ENCODE measurements at places on chromosomes 5 and 9. TPM values are rescaled to one million over a fixed set of nuclear protein-coding genes. Genes with fewer than 3 reads are reported as not detected.

The SELENOP gene
- 30.4 TPM for total RNA-seq

The DIAPH1 gene
- total RNA-seq: 32.7 TPM

The BNC2 gene
- total RNA-seq: 23.9 TPM

The KIF12 gene
- not detected for total RNA-seq

All from bronchus fibroblast of lung (primary cell).